ENCODE measurements at places on chromosomes 7 and 10.
A peak's percentile ranks its signal among the peaks of the same experiment; 100 is the strongest.

DNA sequence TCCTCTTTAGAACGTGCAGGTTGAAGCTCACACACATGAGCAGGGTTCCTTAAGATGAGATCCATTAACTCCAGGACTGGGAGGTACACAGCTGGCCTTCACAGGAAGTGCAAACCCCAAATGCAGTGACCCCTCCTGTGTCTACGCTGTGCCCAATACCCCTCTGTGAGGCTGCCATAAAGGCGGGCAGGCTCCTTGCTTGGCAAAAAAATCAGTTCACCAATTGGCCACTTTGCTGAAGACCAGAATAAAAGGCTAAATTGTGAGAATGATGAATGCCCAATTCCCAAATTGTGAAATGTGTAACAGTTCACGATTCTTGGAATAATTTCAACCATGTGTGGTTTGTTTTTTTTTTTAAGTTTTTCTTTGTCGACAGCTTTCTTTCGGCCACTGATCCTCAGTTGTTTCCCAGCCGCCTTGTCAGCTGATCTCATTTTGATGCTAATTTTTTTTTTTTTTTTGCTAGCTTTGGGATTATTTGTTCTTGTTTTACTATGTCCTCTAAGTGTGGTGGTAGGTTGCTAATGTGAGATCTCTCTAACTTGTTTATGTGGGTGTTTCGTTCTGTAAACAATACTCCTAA lies 101.9 kb upstream of the PRSS58 start:
- no peak for DNase-seq

DNA sequence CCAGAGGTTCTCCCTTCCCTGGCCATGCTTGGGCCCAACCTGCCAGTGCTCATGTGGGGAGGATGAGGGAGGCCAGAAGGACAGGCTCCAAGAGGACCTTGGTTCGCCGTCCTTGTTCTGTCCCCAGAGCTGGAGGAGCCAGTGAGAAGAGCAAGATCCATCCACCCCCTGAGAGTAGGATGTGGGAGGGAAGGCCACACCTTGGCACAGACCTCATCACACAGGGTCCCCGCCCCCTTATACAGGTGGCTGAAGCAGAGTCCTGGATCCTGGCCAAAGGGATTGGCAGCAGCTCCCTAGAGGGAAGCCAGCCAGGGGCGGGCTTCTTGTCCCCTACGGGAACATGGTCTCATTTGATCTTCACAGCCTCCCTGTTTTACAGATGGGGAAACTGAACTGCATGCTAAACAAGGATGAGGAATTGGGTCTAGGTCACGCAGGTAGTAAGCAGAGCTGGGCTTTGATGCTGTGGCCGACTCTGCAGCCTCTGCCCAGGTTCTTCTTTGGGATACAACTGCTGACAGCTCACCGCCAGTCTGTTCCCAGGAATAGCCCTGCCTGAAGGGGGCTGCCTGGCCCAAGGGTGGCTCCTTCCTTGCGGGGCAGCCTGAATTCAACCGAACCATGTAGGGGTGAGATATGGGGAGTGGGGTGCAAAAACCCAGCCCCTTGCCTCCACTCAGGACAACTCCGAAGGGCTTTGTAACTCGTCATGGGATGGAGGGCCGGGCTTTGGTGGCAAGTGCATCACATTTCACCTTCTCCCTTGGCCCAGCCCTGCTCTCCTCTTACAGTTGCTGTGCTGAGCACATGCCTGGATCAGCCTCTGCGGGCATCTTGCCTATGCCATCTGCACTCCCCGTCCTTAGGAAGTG lies 62.2 kb upstream of the KDM7A start:
- DNase-seq, result no peak

DNA sequence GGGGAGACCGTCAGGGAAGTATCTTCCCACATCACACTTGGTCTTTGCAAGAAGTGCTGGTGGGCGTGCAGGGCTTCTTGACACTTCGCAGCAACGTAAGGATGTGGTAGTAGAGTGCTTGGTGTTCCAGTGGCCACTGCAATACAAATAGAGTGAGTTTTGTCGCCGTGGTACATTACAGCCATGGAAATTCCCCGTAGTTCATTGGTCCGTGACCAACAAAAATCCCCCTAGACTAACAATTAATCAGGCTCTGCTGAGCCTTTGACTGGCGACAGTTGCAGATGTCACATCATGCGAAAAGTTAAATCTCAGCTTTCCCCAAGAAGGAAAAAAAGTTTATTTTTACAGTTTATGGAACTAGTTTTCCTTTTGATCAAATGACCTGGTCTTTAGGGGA lies 134.7 kb downstream of the MGMT start:
- DNase-seq, result no peak

- DNase-seq, result no peak
Observed at GRCh38 chr10:121722665-121723064, 124.4 kb upstream of the FGFR2 start.

DNA sequence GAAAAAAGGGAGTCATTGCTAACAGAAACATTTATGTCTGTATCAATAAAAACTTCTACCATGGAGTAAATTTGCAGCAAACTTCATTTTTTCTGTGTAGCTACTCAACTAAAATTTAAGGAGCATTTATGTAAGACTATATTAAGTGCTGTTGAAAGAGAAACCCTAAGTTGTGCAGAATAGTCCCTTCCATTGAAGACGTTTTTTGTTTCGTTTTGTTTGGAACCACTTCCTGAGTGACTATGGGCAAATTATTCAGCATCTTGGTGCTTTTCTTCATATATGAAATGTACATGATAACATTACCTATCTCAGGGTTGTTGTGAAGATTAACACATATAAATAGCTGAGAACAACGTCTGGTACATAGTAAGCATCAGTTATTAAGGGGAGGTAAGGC lies 24.3 kb downstream of the SEM1 start:
- peak; percentile 23 for DNase-seq
